Activated CD8-positive, alpha-beta memory T cell treated with anti-CD3 and anti-CD28 coated beads for 4 hours (primary cell): ENCODE measurements at places on chromosomes 1 and 21.

- DNase-seq: no peak
Measured at GRCh38 chr21:18468790-18469189, 65.2 kb upstream of the TMPRSS15 start.

DNA sequence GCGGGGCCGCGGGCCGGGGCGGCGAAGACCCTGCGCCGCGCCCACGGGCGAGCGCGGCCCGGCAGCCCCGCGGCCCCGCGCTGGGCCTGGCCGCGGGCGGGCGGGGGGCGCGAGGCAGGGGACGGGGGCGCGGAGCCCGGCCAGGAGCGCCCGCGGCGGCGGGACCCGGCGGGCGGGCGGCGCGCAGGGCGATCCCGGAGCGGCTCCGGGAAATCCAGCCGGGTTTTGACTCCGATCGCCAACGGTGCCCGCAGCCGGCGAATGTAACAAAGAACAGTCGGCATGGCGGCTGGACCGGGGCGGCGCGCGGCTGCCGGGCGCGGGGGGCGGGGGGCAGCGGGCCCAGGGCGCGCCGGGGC is 334 bp downstream of the PRDM15 start:
- DNase-seq: peak; percentile 68

- DNase-seq: no peak
Measured at GRCh38 chr1:7811476-7811875, 27.4 kb downstream of the PER3 start.

GRCh38 chr21:33479679-33480480 is at the start of gene TMEM50B:
Gene TMEM50B, minus strand, starts transcription at chr21:33479974. Its CDS starts 11,089 bp downstream, at chr21:33468885.
- peak; percentile 94 for DNase-seq

DNA sequence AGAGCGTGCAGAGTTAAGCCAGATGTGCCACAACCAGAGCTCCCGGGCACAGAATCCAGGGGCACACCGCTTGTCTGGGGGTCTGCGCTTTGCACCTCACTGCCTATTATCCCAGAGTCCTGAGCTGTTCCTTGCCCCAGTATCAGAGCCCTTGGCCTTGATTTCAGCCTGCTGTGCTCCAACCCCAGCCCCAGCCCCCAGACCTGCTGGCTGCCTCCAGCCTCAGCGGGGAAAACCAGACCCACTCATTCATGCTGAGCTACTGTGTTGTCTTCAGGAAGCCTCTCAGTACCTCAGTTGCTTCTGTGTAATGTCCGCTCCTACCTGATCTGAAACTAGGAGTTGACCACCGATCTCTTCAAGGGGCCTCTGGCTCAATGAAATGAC is 1.1 kb downstream of the IKBKE start:
- DNase-seq: no peak

- DNase-seq: peak; percentile 40
Measured at GRCh38 chr1:46477153-46477929, 12.3 kb upstream of the DMBX1 start.

DNA sequence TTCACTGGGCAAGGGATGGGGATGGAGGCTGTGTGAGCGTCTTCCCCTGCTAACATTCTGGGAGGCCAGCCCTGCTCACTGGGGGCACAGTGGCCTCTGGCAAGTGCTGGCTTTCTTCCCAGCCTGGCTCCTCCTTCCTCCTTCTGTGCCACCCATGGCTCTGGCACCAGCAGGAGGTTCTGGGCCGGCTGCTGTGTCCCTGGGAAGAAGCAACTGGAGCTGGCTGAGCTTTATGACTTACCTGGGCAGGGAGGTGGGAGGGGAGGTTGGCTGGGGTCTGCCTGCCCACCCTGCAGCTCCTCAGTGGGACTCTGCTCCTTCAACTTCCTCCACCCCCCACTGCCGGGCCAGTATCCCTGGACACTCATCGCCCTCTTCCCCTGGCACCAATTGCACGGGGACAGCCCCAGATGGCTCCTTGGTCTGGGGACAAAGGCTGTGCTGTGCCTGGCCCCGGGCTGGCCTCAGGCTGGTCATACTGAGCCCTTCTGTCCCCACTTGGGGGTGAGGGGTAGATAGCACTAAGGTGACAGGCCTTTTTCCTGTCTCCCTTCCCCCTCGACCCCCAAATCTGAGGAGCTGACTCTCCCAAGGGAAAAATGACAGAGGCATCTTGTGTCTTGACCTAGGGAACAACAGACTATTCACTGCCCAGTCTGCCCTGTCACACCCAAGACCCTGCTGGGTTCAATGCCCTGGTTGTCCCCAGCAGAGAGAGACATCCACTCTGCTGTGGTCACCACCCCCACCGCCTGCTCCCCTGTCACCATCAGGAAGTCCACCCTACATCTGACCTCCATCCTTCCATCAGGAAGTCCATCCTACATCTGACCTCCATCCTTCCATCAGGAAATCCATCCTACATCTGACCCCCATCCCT is 14.4 kb downstream of the CDK18 start:
- DNase-seq: no peak

- no peak for DNase-seq
Measured at GRCh38 chr21:35190201-35190701, 141.1 kb upstream of the RUNX1 start.

GRCh38 chr1:89364954-89365550 is 1.2 kb downstream of the GBP6 start:
- no peak for DNase-seq

GRCh38 chr1:78560811-78561210 is 59.4 kb upstream of the IFI44L start:
- DNase-seq: no peak

- no peak for DNase-seq
Measured at GRCh38 chr1:54606096-54606989, 17.0 kb downstream of the FAM151A start.

DNA sequence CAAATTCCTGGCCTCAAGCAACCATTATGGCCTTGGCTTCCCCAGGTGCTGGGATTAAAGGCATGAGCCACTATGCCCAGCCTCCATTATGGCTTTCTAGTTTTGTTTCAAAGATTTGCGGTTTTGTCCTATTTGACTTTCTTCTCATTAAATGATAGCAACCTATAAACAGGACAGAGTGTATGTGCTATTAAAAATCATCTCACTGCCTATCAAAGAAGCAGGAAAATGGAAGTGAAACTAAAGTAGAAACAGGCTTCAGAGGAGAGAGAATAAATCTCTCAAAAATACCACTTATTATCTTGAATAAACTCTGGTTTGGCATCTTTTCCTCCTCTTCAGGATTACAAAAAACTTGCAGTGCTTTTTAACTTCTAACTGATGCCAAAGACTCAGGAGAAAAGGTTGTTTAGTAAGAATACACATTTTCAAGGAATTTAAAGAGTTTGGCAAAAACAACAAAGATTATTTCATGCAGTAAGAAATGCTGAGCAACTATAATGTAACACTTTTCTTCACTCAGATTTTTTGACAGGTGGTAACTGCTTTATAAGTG is 28.7 kb downstream of the ACBD3 start:
- no peak for DNase-seq

- DNase-seq: no peak
Measured at GRCh38 chr1:156992215-156992614, 53.3 kb downstream of the ARHGEF11 start.

- no peak for DNase-seq
Measured at GRCh38 chr1:201395936-201396335, 3.2 kb downstream of the LAD1 start.

DNA sequence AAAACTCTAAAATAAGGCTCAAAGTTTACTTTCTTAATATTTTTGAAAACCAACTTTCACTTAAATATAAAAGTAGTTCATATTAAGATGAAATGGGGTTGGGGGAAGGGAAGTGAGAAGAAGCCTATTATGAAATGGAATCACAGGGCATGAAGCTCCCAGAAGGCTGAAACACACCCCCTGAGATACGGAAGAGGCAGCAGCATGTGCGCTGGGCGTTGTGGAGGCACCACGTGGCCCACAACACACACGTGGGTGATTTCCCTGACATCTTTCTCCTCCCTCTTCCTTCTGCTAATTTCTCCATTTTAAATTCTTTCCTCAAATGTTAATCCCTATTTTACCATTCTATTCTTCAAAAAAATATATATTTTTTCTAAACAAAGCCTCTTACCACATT is 35.6 kb upstream of the SEC16B start:
- no peak for DNase-seq

- no peak for DNase-seq
Measured at GRCh38 chr1:21622466-21623315, 46.5 kb downstream of the RAP1GAP start.

GRCh38 chr1:154846565-154847442 is 23.3 kb downstream of the KCNN3 start:
- DNase-seq: no peak

DNA sequence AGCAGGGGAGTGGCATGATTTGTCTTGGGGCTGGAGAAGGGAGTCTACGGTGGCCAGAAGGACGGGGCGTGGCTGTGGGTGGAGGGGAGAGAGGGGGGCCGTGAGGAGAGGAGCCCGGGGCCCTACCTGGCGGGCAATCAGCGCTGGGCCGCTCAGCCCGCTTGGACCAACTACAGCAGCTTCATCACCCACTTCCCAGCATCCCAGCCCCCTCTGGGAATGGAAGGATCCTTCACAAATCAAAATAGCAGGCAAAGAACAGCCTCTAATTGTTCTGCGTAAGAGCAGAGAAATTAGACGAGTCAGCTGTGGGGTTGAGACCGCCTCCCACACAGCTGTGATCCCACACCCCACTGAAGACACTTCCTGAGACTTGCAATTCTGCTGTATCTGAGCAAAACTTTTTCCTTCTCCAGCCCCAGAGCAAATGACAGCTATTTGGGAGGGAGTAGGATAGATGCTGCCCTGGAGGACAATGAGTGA is 43.5 kb downstream of the OPRD1 start:
- DNase-seq: no peak

DNA sequence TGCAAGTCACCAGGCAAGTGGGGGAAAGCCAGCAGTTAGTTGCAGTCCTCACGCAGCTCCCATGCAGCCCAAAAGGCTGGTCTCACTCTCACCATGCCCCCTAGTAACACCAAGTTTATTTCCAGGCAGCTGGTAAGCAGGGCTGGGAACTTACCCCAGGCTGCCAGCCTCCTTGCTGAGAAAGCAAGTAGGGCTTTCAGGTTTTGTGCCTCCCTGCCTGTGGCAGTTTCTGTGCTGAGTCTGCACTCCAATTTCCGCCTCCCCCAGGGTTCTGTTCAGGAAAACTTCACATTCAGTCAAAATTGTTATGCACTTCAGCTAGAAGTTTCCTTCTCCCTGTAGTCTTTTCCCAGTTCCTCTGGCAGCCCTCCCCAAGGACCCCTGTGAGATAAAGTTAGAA is 102.0 kb upstream of the SGIP1 start:
- DNase-seq: no peak

- DNase-seq: no peak
Measured at GRCh38 chr1:2785631-2786328, 15.7 kb downstream of the TTC34 start.

DNA sequence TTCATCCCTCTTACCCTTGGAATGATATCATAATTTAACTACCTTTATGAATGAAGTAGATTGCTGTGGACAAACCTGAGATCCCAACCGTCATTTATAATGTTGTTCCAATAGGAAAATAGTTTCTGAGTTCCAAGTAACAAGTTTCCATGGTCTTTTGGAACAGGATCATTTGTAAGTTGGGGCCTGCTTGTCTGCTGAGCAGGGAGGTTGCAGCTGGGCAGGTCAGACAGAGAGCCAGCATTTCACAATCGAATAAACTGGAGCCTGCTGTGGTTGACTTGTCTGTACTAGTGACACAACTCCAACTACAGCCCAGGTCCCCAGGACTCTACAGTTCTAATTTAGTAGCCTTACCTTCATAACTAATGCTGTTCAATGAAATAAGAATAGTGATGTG is 18.6 kb upstream of the RALGPS2 start:
- DNase-seq: no peak

DNA sequence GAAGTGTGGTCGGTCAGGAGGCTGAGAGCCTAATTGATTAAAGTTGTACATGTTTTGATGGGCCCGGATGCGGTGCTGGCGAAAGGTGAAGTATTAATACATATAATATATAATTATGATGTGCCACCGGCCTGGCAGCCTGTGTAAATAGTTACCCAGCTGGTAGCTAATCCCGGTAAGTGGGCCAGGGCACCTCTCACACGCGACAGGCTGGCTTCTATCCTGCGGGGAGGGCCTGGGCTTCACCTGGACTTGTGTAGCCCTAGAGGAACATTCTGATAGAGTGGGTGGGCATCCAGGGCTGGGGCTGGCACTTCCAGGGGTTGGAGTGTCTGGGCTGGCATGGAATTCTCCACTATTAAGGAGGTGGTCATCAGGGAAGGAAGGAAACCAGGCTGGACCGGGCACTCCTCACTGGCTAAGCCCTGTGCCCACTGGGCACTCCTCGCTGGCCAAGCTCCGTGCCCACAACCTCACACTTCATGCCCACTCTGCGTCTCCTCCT is 48.3 kb downstream of the IGSF21 start:
- DNase-seq: no peak

GRCh38 chr1:209648931-209649776 is 3.1 kb downstream of the LAMB3 start:
- no peak for DNase-seq

DNA sequence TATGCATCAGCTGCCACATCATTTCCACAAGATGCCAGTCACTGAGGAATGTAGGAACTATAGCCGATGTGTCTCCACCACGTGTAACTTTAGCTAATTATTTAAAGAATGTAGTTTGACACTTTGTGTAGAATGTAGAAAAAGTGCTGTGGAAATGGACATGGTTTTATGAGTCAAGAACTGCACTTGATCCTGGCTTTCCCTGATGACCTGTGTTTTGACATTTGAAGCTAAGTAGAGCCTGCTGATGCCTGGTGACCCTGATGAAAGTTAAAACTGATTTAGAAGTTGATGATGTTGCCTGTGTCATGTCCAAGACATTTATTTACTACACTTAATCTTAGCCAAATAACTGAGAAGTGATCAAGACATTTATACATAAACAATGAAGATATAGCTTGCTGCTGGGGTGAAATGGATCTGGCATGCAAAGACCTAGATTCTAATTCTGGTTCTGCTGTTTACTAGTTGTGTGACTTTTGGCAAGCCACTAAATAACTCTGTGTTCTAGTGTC is 4.4 kb upstream of the OSBPL9 start:
- no peak for DNase-seq

- no peak for DNase-seq
Measured at GRCh38 chr21:38228537-38228936, 28.3 kb upstream of the KCNJ15 start.

GRCh38 chr1:25875856-25876692 is 566 bp upstream of the PAQR7 start:
- DNase-seq: no peak

DNA sequence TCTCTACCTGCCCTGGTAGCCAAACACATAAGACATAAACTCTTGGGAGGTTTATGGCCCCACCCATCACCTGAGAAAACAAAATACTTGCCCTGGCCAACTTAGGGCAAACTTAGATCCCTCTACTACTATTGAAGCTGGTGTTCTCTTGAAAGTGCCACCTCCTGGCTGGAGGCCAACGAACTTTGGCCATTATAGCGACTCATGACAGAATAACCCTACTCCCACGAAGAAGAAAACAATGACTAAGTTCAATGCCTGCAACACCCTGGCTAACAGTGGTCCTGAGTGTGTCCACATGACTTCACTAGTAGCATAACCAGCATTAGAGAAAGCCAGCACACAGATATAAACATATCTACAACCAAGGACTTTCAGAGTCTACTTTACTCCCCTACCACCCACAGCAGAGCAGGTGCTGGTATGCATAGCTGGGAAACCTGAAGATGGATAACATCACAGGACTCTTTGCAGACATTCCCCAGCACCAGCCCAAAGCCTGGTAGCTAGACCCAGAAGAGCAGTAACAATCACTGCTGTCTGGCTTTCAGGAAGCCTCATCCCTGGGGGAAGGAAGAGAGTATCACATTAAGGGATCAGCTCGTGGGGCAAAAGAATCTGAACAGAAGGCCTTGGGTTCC is 81.0 kb downstream of the SLC30A10 start:
- DNase-seq: no peak
